ENCODE measurements at places on chromosomes 4 and X.
A peak's percentile ranks its signal among the peaks of the same experiment; 100 is the strongest.

DNA sequence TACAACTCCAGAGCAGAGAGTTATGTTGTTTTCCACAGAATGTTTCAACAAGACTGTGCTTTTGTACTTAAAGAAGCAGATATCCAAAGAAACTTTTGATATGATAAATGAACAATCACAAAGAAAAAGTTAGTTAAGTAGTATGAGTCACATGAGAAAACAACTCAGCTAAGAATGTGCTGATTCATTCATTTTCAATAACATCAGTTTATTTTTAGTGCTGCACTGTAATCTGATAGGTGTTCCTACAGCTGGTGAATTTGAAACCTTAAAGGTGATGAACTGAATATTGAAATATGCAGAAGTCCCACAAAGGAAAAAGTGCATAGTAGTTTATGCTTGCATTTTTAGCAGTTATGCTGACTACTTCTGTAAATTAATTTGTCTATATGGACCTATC lies 180.3 kb upstream of the TENM3 start:
- no peak for DNase-seq

DNA sequence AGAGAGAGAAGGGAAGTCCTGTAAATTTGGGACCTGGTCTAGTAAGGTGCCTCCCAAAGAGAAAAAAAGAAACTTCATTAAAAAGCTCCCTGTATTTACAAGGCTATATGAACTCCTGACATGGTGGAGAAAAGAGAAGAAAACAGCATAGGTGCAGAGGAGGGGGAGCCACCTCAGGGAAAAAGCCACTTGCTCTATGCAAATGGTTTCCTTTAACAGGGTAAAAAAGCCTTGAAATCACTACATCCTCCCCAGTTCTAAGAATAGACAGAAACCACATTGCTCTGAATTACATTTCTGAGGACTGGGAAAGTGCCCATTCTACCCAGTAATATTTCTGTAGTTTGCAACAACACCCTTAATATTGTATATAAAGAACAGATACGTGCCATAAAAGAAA lies 165.5 kb downstream of the KLF8 start:
- no peak for DNase-seq

DNA sequence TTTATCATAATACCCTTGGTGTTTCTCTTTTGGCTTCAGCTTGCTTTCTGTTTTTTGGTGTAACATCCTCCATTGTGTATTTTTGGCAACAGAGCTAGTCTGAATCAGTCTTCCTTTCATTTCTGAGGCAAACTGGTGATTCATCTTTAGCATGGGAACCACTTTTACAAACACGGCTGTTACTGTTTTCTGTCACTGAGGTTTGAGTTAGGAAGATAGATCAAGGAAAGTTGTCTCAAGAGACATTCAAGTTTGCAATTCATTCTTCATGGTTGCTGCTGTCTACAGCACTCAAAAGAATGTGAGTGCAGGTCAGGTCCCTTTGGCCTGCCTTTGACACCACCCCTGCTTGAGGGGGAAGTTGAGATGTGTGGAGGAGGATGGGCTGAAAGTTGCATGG lies 36.3 kb downstream of the IL21 start:
- no peak for DNase-seq

DNA sequence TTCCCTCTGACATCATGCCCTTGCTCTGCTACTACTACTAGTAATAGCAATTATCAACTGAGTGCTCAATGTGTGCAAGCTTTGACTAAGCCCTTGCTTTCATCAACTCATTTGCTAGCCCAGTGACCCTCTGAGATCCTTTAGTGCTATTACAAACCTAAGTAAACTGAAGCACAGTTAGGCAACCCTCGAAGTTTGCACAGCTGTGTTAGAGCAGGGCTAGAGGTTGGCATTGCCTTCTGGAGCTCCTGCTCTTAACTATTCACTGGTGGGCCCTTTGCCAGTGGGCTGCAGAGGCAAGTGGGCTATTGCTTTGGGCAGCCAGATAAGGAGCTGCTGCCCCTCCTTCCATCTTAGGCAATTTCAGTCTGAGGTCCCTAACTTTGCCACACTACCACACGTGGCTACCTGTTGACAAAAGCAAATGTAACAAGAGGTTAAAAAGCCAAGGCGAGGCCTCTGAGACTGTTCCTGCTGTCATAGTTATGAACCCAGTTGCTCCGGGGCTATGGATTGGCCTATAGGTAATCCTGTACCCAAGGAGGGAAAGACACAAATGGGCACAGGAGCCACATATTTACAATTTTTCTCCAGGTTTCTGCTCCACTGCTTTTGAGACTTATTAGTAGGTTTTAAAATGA lies 41.5 kb upstream of the ANKRD50 start:
- no peak for DNase-seq

DNA sequence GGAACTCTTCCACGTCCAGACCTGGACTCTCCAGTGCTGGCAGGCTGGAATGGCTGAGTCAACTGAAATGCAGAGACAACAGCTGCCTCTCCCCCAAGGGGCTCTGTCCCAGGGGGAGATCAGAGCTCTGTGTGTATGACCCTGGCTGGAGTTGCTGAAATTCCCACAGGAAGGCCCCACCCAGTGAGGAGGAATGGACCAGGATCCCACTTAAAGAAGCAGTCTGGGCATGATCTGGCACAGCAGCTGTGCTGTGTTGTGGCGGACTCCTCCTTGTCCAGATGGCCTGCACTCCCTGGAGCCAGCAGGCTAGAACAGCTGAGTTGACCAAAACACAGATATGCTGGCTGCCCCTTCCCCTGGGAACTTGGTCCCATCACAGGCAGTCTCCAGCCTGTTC lies 25.4 kb downstream of the C4orf17 start:
- DNase-seq, result no peak

DNA sequence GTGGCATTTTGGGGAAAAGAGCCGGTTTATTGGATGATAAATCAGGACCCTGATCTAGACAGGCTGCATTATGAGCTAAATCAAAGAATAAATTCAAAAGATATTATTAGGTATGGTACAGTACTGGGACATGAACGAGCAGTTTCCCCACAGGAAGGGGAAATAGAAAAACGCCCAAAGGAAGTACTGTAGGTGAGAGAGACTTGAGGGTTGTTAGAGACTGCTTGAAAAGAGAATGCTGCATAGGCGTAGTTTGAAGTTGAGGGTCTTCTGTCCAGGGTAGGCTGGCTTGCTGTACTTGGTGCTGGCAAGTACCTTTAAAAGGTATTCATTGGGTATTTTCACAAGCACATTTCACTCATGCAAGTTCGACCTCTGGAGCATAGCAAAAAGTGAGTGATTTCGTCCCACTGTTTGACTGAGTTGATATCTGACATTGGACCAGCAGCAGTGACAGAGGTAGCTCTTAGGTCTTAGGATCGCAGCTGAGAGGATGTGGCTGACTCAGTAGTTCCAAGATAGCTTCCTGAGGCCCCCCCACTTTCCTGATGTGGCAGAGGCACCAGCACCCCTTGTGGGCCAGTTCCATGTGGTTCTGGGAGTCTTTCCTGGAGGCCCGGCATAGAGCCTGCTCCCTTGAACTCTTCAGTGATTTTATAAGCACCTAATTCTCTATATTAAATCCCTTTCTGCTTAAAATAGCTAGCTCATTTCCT lies 64.3 kb downstream of the TMEM131L start:
- no peak for DNase-seq

DNA sequence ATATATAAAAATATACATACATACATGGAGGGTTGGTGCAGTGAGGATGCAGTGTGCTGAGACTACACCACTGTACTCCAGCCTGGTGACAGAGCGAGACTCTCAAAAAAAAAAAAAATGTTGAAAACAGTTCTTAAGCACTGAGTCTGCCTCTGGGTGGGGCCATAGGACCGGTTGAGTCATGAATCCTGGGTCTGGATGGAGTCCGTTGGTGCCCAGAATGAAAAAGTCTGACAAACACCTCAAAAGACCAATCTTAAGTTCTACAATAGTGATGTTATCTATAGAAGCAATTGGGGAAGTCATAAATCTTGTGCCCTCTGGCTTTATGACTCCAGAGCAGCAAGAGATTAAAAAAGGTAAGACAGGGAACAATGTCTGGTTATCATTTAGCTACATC lies 70.4 kb downstream of the FGFBP1 start:
- no peak for DNase-seq

DNA sequence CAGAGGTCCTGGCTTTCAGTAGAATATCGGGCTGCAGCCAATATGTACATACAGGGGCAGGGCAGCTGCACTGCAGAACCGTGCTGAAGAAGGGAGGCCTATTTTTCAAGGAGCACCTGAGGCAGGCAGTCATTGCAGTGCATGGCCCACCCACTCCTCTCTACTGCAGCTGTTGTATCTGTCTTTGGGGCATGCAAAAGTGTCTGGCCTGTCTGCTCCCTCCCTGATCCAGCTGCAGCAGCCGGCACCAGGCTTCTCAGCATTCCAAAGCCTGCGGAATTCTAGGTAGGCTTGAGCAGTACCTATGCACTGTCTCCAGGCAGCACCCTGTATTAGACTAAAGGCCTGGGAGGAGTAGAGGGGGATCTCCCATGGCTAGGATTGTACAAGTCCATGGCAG lies 415.2 kb upstream of the MAGEB16 start:
- DNase-seq, result no peak

DNA sequence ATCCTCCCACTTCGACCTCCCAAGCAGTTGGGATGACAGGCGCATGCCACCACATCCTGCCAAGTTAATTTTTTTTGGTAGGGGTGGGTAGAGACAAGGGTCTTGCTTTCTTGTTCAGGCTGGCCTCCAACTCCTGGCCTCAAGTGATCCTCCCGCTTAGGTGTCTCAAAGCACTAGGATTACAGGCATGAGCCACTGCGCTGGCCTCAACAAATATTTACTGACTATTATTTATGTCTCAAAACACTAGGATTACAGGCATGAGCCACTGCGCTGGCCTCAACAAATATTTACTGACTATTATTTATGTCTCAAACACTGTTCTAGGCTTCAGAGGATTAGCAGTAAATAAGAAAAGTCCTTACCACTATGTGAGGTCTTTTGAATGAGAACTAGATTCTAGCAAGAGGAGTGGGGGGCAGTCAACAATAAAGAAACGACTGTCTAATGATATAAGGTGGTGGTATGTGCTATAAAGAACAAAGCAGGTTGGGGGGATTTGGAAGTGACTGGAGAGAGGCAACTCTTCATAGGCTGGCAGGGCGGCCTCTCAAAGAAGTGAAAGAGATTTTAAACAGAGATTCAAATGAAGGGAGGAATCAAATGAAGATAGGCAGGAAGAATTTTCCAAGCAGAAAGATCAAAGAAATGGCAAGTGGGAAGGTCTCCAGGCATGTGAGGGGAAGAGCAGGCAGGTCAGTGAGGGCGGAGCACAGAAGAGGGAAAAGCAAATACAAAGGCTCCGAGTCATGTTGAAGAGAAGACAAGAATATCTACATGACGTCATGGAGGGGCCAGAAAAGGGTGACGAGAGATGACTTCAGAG lies 12.7 kb upstream of the ACSL1 start:
- no peak for DNase-seq

DNA sequence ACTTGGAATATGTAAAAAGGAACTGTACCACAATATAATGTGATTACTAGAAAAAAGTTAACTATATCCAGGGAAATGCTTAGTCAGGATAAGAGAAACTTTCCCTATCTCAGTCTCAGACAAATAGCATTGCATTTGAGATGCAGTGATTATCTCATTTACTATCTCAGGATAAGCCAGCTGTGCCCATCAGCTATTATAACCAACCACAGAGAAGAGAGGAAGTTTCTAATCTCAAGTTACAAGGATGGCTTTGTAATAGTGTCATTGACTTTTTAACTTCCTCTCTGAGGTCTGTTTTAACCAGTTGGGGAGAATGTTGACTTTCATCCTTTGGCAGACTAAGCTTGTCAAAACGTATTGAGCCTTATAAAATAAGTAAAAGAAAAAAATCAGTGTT lies 56.5 kb downstream of the SNX25 start:
- DNase-seq, result no peak

DNA sequence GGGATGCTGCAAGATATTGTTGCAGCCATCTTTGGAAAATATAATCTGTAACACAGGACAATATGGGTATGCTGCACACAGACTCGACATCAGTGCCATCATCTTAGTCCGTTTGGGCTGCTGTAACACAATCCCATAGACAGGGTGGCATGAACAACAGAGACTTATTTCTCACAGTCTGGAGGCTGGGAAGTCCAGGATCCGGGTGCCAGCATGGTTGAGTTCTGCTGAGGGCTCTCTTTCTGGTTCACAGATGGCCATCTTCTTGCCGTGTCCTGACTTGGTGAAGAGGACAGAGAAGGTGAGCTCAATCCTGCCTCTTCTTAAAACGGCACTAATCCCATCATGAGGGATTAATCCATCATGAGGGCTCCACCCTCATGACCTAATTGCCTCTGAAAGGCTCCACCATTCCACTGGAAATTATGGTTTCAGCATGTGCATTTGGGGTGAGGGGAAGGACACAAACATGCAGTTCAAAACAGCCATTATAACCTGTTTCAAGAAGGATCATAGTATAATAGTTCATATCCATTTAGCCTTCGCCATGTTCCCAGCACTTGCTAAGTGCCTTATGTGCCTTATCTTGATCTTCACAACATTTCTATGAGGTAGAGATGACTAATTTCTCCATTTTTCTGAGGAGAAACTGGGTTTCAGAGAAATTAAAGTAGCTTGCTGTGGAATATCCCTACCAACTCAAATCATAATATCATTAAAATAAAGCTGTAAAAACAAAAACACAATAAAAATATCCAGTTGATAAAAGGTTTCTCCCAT lies 27.9 kb upstream of the SPP1 start:
- DNase-seq, result no peak

- no peak for DNase-seq
These were observed 2.0 kb upstream of the HPGD start for GRCh38 chr4:174524242-174524641.

DNA sequence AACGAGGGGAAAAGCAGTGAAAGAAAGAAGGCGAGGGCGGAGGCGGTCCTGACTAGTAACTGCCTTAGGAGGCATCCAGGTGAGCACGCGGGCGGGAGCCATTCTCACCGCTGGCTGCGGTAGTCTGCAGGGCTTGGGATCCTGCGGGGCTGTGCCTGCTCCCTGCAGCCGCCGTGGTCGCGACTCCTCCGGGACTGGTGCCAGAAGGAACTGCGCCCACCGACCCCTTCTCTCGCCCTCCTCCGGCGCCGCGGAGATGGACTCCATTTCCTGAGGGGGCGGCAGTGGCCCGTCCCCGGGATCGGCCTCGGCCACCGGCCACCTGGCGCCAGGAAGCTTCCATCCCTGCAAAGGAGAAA lies 543 bp downstream of the NFXL1 start:
- DNase-seq, result peak; percentile 8

- DNase-seq, result no peak
These were observed 17.9 kb downstream of the SMARCA5 start for GRCh38 chr4:143531380-143531779.

GRCh38 chrX:16745102-16745501 lies 25.7 kb downstream of the SYAP1 start:
- DNase-seq, result no peak

DNA sequence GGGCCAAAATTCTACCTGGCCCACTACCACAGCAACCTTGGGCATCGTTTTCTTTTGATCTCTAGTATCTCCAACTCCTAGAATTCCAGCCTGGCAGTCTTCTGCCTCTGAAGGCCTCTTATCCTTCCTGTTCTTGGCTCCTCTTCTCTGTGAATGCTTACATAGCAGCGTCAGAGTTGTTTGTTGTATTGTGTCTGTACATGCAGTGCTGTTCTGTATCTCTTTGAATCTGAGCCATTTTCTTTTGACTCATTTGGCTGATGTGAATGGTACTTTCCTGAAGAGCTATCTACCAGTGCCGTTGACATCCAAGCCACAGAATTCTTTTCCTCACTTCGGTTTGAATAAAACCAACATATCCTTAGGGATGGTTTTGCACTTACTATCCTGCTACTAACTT lies 79.2 kb downstream of the TMEM164 start:
- no peak for DNase-seq

GRCh38 chr4:92012899-92013867 lies 290.6 kb upstream of the GRID2 start:
- DNase-seq, result no peak

- DNase-seq, result no peak
These were observed 435.2 kb upstream of the CTSO start for GRCh38 chr4:156388826-156389225.
